ENCODE measurements at places on chromosomes 1 and 21.
A peak's percentile ranks its signal among the peaks of the same experiment; 100 is the strongest.

DNA sequence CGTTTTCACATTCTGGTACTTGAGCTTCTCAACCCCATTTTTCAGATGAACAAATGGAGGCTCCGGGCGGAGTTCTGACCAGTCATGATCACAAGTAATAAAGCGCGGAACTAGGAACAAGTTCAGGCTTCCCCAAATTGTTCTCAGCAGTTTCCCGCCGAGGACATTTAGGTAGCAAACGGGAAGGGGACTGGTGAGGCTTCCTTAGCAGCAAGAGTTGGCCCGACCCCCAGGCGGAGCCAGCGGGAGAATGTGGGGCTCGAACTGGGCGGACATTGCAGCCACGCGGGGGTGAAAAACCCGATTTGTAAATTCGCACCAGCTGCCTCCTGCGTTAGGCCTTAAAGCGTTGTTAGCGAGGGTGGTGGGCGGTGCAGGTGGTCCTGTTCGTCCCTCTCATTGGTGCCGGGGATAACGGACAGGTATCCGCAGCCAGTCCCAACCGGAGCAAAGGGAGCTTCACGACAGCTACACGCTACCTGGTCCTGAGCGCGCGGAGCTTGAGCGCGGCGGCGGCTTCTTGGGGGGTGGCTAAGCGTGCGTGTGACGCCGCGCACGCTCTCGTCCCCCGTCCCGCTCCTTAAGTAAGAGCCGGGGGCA is 15.3 kb downstream of the SEMA6C start:
- peak; percentile 63 for DNase-seq

DNA sequence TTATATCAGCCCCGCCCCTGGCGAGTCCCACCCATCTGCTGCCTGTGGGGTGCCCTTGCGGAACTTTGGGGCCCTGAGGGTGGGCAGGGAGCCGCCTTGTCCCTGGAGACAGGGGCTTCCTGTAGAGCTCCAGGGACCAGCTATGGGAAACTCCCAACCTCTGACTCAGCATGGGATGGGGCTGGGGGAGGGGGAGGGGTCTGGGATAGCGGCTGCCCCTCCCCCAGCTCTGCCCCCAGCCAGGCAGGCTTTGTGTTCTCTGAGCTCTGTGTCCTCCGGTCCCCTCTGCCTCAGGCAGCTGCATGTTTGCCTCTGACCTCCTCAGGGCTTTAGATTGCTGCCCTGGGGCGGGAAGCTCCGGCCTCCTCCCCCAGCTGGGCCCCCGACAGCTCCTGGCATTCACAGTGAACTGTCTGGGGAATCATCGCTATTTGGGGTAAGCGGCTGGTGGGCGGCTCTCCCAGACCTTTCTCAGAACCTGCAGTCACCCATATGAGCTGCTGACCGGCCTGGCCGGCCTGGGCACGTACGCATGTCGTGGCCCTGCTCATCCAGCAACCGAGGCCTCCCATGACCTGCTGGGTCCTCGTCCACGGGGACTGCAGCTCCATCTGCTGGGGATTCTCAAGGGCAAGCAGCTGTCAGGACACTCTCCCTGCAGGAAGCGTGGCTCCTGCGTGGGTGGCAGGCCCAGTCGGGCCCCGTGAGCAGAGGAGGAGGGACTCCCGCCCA is 17.1 kb downstream of the ARHGEF16 start:
- no peak for DNase-seq

DNA sequence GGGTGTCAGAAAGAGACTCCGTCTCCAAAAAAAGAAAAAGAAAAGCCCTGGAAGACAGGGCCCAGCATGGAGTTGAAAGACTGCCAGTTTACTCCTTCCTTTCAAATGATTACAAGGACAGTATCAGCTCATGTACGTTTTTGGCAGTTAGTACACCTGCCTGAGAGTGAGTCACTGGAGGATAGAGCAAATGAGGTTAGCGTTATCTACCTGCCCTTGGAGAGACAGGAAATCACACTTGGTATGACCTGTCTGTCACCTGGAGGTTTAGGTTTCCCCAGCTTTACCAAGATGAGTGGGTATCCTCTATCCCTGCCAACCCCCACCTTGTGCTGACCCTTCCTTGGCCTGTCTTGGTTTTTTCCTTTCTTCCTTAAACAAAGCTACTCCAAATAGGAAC is 96.8 kb upstream of the BMP8A start:
- no peak for DNase-seq

- no peak for DNase-seq
Observed at GRCh38 chr1:28326984-28327383, 1.9 kb upstream of the MED18 start.

DNA sequence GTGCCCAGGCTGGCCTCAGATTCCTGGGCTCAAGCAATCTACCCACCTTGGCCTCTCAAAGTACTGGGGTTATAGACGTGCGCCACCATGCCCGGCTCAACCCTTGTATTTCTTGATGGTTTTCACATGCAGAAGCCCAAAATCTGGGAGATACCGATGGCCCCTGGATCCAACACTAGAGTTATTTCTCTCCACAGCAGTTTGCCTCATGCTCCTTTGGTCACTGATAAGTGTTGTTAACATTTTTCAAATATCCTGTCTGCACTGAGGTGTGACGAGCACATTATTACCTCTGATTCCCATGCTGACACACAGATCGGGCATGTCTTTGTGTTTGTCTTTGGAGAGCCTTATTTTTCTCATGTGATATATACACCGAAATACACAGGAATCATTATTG is 107.0 kb downstream of the KIF26B start:
- no peak for DNase-seq

DNA sequence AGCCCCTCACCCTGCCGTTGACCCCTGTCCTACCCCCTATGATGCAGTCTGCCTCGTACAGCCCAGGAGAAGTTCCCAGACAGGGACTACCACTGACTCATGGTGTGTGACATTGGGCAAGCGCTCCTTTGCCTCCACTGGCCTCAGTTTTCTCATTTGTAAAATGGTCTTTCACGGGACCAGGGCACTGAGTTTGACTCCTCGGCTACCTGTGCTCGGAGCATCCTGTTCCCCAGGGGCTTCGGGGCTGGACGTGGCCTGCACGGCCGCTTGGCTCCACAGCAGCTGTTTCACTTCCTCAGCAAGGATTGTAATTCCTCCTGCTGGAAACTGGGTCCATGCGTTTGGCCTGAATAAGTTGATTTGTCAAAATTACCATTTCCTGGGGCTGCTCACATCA is 277.3 kb downstream of the MATN1 start:
- DNase-seq, result no peak

DNA sequence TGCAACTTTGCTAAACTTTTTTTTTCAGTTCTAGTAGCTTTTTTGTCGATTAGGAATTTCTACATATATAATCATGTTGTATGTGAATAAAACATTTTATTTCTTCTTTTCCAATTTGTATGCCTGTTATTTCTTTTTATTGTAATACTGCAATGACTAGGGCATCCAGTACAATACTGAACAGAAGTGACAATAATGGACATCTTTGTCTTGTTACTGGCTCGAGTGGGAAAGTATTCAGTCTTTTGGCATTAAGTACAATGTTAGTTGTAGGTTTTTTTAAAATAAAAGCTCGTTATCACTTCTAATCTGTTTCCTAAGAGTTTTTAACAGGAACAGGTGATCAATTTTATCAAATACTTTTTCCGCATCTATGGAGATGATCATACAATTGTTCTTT is 9.8 kb downstream of the STPG1 start:
- DNase-seq, result no peak

DNA sequence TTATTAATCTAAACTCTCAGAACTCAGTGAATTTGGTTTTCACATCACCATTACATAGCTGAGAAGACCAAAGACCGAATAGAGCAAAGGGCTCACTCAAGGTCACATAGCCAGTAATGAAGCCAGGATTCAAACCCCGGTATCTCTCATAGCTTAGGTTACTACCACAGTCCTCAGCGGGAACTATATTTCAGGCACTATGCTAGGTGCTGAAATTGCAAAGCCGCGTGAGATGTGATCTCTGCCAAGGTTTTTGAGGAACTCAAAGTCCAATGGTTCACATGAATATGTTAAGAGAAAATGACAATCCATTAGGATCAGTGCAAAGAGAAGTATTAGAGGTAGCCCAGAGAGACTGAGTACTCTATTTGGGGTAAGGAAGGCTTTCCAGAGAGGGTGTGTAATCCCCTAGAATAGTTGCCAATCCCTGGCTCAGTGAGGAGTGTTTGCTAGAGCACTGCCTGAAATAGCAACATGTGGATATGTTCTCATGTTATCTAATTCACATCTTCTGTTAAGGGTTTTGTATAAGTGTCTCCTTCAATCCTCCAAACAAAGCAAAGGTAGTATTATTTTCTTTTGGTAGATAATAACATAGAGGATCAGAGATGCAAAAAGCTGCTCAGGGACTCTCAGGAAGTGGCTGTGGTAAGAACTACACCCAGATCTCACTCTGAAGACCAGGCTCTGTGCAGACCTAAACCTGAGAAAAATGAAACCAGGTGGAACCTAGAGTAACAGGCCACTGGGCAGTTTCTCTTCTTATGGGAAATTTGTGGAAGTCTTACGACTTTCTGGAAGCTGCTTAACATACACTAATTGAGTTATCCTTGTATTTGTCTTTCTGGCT is 93.1 kb upstream of the C8B start:
- DNase-seq, result no peak

DNA sequence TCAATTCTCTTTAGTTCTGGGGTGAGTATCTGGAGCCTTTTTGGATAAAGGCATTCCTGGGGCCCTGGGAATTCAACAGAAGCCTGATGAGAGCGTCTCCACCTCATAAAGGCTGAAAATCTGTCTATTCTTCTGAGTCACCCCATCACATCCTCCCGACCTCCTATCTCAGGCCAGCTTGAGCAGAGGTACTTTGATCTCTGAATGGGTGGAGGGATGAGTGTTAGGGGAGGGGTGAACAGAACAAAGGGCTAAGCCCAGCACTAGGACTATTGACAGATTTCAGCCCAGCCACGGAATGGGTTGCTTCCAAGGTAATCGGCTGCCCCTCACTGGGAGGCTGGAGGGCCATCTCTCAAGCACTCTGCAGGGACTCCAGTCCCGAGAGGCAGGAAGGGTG is 2.5 kb upstream of the MYBPH start:
- DNase-seq, result no peak

- no peak for DNase-seq
Observed at GRCh38 chr21:29739176-29739575, 200.6 kb downstream of the GRIK1 start.

GRCh38 chr1:113593550-113594297 is 165.6 kb downstream of the PHTF1 start:
- DNase-seq, result no peak

DNA sequence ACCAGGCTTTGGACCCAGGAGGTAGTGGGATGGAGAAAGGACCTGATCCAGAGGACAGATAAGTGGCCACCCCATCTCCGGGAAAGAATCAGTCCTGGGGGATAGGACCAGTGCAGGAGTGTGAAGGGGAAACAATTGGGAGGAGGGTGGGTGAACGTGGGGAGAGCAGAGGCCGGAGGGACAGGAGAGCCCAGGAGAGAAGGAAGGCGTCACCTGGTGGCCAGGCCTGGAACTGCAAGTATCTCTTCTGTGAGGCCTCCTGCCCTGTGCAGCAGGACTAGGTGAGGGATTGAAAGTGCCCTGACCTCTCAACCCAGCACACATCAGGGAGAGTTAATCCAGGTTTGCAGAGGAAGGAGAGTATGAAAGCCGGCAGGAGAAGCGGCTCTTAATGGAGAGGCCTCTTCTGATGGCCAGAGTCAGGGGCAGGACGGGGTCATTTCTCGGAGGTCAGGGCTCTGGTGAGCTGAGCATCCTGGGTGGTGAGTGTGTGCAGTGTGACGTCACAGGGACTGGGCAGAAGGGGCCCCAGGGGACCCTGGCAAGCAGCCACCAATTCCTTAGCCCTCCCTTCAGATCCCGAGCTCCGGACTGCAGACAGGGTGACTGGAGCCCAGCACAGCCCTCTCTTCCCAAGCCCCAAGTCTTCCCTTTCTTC is 9.2 kb upstream of the LAD1 start:
- DNase-seq, result peak; percentile 81

- DNase-seq, result no peak
Observed at GRCh38 chr1:214901718-214902117, 180.8 kb upstream of the KCNK2 start.

DNA sequence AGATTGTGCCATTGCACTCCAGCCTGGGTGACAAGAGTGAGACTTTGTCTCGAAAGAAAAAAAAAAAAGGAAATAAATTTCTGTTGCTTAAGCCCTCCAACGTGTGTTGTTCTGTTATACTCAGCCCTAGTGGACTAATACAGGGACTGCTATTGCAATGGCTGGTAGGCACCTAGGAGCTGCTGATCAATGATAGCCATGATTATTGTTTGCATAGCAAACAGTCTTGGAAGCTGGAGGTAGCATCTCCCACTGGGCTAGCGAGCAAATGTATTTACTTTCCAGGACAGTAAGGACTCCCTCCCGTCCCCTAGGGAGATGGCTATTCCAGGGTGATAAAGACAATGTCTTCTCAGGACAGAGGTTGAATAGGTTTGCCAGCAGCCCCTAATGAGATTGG is 13.5 kb upstream of the TNFRSF8 start:
- DNase-seq, result no peak

DNA sequence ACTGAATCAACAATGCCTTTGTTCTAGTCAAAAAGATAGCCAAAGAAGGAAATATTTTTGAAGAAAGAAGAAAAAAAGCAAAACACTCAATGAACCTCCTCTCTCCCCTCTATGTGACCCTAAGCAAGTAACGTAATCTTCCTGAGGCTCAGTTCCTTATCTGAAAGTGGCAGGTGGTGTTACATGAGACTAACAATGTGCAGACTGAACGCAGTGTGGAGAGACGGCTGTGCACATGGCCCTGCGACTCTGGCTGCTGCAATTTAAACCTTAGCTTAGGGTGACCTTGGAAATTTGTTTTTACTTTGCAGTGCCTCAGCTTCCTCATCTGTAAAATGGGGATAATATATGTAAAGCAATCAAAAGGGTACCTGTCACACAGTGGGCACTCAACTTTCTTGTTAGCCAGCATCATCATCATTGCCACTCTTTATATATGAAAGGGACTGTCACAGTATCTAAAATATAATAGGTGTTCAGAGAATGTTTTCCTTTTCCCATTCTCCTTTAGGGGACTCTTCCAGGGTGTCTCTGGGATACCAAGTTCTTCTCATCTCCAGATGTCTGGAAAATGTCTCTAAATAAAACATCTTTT is 100.1 kb upstream of the JUN start:
- DNase-seq, result no peak

GRCh38 chr1:21289127-21289526 is 1.1 kb downstream of the ECE1 start:
- DNase-seq, result no peak

- DNase-seq, result no peak
Observed at GRCh38 chr1:212293579-212293978, 8.4 kb downstream of the PPP2R5A start.

DNA sequence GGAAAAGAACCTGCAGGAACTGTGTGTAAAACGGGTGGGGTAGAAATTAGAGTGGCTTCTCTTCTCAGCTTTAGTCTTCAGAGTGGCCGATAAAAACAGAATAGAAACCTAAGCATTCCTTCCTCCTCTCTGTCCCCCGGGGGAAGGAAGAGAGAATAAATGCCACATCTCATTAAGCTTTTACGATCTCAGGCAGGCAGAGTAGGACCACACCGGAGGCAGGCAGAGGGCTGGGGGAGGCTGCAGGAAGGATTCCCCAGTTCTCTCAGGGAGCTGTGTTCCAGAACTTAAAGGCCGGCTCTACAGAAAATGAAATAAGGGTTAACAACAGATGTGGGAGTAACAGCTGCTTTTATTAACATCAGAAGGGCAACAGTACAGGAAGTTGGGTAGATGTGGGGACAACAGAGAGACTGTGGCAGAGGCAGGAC is 24.5 kb upstream of the MEF2D start:
- DNase-seq, result no peak

- DNase-seq, result no peak
Observed at GRCh38 chr1:178498896-178499675, 2.3 kb upstream of the CLEC20A start.

GRCh38 chr1:165397944-165398343 is 41.4 kb upstream of the LMX1A start:
- no peak for DNase-seq

- DNase-seq, result no peak
Observed at GRCh38 chr1:20410503-20410902, 75.5 kb downstream of the CAMK2N1 start.
